GM19239 (cell line): ENCODE measurements at places on chromosomes 7 and 10.

- no peak for DNase-seq
Observed at GRCh38 chr7:41134300-41135255, 568.3 kb downstream of the INHBA start.

- DNase-seq = no peak
Observed at GRCh38 chr7:99379043-99379577, 4.6 kb downstream of the ARPC1B start.

- DNase-seq = no peak
Observed at GRCh38 chr7:12896316-12896715, 208.9 kb downstream of the ARL4A start.

DNA sequence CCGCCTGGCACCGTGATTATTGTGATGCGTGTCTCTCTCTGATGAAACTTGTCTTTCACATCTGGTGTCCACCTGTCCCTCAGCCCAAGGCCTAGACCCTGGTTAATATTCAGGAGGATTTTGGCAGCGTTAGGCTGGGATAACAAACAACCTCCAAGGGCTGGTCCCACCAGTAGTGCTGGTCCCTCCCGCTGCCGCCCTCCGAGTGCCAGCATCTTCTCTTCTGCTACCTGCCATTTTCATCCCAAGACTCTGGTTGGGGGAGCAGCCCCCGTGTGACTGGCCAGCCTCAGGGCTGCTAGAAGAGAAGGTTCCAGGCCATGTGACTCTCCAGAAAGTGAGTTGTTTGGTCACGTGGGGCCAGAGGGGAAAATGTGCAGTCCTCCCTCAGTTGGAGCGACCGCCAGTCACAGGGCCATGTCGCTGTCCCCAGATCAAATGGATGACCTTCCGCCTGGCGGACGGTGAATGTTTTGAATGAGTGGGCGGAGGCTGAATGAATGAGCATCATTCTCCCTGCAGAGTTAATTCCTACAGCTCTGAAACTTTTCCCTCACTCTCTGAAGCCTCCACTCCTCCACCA is 479.9 kb upstream of the FOXK1 start:
- DNase-seq = no peak

- DNase-seq = no peak
Observed at GRCh38 chr7:50142425-50143017, 49.5 kb upstream of the ZPBP start.

- no peak for DNase-seq
Observed at GRCh38 chr7:26151096-26151495, 902 bp upstream of the NFE2L3 start.

GRCh38 chr7:28269700-28270361 is 89.2 kb upstream of the JAZF1 start:
- no peak for DNase-seq

DNA sequence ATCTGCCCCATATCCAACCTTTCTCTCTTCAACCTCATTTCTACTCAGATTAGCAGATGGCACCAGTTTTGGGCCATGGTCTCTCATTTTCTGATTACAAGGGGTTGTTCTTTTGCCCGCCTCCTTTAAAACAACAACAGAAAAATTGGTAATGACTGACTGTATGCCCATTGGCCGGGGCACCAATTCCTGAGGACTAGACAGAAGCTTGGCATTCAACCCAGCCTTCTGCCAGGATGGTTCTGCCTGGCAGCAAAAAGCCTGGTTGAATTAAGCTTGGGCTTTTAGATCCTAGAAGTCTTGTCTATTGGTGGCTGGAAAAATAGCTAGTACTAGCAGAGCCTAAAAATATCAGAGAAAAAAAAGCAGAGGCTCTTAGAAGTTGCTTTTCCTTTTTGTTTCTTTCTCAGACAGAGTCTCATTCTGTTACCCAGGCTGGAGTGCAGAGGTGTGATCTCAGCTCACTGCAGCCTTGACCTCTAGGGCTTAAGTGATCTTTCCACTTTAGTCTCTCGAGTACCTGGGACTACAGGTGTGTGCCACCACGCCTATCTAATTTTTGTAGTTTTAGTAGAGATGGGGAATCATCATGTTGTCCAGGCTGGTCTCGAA is 402.6 kb downstream of the AUTS2 start:
- DNase-seq = no peak

- no peak for DNase-seq
Observed at GRCh38 chr10:62018131-62018911, 116.8 kb downstream of the ARID5B start.

- no peak for DNase-seq
Observed at GRCh38 chr10:36802490-36803153, 322.8 kb upstream of the ANKRD30A start.

DNA sequence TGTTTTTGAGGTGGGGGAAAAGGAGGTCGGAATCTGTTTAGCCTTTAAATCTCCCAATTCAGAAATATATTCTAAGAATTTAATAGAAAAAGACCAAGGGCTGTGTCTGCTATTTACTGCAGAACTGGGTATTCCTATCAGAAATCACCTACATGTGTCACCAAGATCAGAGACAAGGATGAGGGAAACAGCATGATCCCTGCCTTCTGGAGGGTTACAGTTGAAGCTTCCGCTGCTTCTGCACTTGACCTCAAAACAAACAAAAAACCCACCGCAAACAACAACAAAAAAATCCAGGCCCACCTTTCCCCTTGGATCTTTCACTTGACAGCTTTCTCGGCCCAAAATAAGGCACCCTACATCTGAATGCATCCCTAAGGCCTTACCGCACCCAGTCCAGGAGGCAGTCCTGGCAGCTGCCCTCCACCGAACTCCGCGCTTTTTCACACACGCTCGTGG is 750 bp upstream of the CDK14 start:
- no peak for DNase-seq

DNA sequence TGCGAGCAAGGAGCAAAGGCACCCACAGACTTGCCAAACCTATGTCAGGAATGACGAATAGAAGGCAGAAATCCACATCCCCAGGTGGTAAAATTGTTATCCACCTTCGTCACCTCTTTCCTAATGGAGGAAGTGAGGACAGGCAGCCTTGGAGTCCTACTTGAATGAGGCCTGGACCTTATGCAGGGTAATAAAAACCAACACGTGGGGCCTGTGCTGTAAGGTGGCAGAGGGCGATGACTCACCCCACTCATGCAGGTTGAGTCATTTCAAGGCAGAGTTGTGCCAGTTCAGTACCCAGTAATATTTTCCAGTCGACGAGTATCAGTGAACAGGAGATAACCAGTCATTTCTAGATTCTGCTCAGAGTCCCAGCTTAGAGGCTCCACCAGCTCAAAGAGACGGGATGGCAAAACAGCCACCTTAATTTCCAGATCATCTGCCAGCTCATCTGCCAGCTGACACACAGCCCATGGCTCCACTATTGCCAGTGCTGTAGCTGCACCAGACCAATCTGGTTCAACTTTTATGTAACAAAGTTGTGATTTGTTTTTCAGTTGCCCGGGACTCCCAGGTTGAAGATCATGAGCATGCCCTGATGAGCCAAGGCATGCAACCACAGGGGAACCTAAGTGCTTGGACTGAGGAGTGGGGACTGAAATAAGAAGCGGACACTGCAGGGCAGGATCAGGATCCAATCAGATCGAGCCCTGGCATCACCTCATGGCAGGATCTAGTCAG is 176.2 kb upstream of the ITGB1 start:
- DNase-seq = no peak

DNA sequence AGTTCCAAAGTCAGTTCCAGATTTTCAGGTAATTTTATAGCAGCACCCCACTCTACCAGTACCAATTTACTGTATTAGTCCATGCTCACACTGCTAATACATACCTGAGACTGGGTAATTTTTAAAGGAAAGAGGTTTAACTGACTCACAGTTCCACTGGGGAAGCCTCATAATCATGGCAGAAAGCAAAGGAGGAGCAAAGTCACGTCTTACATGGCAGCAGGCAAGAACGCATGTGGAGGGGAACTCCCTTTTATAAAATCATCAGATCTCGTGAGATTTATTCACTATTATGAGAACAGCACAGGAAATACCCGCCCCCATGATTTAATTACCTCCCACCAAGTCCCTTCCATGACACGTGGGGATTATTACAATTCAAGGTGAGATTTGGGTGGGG is 142.4 kb downstream of the AHR start:
- no peak for DNase-seq

DNA sequence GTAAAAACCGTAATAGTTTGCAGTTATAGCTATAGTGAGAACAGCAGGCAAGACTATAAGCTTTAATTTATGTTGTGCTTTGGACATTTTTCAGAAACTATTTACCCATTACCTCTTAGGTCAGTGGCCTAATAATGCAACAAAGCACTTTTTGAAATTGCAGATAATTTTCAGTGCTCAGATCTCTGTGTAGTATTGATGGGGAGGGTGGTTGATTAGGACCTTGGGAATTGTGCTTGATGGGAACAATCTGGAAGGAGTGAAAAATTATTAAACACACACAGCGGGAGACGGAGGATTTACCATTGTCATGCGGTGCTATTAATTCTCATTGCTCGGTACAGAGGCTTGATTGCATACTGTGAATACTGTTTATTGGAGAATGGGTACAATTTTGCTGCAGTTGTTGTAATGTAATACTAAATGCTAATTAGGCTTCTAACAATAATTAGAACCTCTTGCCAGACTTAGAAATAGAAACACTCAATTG is 304.8 kb downstream of the LRMDA start:
- no peak for DNase-seq

DNA sequence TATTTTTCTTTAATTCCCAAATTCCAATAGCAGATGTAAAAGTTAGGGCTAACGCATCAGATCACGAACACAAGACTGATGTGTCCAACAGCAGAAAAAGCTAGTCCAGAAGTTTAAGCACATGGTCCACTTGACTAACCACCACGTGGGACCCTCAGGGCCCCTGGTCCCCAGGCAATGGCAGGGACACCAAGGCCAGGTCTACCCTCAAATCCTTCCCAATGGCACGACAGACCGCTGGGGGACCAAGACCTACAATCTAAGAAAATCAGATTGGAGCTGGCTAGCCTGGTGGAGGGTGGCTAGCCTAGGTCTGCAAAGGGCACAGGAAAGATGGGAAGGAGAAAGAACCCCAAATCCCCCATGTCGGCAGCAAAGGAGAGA is 1.5 kb downstream of the GIGYF1 start:
- DNase-seq = no peak

- no peak for DNase-seq
Observed at GRCh38 chr7:99665312-99666012, 14.3 kb downstream of the CYP3A5 start.

GRCh38 chr10:3734111-3734510 is 50.9 kb downstream of the KLF6 start:
- DNase-seq = no peak

- DNase-seq = no peak
Observed at GRCh38 chr10:1151076-1152033, 95.2 kb downstream of the WDR37 start.

GRCh38 chr10:33570495-33570894 is 236.0 kb upstream of the NRP1 start:
- no peak for DNase-seq

GRCh38 chr10:82037076-82037475 is 162.1 kb downstream of the NRG3 start:
- DNase-seq = no peak

GRCh38 chr10:74047304-74047703 is 49.4 kb downstream of the VCL start:
- DNase-seq = no peak

- no peak for DNase-seq
Observed at GRCh38 chr7:98348726-98349474, 52.0 kb downstream of the BAIAP2L1 start.

DNA sequence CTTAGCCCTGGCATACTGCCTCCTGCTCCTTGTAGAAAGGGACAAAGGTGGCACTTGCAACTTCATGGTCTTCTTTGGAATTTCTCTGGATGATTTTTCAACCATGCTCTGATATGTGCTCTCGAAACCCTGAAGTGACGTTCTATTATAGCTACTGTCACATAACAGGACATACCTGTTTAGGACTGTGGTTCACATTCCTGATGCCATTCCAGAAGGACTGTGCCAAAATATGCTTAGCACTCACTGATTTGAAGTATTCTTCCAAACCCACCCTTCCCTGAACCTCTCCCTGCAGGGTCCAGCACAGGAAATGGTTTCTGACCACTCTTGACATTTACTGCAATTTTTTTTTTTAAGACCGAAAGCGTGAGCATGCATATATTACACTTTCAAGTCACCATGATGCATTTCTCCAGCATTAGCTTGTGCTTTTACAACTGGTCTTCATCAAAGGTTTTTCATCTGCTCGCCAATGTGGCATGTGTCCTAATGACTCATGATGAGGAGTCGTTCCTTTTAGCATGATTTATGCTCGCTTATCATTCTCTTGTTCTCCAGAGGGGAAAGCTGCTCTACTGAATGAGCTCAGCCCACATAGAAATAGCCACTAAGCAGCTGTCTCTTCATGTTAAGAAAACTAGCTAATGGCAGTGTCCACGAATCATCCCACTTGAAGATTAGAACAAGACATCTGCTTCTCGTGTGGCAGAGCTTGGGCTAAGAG is 135.2 kb downstream of the ADAM12 start:
- DNase-seq = no peak

- no peak for DNase-seq
Observed at GRCh38 chr7:101319401-101319800, 2.2 kb downstream of the IFT22 start.

GRCh38 chr10:74967911-74968666 is 141.7 kb downstream of the KAT6B start:
- DNase-seq = no peak

GRCh38 chr7:31102973-31103850 is 51.1 kb downstream of the ADCYAP1R1 start:
- DNase-seq = no peak

DNA sequence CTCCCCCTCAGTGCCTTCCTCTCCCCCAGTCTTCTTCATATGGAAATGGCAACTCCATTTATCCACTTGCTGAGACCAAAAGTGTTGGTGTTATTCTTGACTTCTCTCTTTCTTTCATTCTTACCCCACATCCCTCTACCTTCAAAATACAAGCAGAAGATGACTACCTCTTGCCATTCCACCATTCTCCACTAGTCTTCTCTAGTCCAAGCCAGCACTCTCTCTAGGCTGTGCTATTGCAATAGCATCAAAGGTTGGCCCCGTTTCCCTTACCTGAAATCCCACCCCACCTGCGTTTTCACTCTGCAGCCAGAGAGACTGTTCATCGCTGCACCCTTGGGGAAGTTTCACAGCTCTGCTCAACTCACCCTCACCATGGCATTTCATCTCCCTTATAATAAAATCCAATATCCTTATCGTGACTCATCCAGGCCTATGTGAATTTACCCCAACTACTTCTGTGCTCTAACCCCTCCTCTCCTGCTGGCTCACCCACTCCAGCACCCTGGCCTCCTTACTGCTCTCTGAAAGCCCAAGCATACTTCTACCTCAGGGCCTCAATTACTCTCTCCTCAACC is 109.1 kb downstream of the LSM5 start:
- DNase-seq = no peak

GRCh38 chr10:102342458-102342857 is 53.0 kb upstream of the NFKB2 start:
- no peak for DNase-seq
